NCI-H2107 (cell line): ENCODE measurements at places on chromosomes 2 and 18.

DNA sequence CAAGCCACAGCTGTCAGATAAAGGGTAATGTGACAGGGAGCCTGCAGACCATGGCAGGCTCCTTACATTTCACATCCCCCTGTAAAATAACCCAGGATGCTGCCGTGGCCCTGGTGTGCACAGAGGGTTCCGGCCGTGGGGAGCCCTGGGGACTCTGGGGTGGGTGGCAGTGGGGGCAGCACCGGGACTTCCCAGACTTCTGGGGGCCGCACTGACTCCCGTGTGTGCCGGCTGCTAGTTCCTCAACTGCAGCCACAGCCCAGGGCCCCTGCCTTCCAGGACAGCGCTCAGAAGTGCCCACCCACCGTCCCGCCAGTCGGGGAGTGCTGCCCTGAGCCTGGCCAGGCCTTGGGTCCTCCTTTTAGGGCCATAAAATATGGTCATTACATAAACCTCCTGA lies 56.5 kb downstream of the CIB4 start:
- DNase-seq, result no peak

DNA sequence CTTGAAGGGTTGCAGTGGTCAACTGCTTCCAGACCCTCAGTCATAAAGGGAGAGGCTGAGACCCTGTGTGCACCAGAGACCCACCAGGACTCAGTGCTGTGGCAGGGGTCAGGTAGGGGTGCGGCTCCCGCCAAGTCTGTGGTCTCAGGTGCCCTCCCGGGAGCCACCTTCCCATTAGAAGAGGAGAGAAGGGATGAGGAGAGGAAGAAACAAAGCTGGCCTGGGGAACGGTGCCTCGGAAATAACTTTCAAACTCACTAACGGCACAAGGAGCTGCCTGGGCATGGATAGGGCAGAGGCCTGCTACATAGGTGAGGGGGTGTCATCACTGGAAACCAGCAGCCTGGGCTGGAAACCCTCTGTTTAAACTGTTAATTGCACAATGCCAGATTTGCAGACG lies 84.9 kb downstream of the TPO start:
- no peak for DNase-seq

DNA sequence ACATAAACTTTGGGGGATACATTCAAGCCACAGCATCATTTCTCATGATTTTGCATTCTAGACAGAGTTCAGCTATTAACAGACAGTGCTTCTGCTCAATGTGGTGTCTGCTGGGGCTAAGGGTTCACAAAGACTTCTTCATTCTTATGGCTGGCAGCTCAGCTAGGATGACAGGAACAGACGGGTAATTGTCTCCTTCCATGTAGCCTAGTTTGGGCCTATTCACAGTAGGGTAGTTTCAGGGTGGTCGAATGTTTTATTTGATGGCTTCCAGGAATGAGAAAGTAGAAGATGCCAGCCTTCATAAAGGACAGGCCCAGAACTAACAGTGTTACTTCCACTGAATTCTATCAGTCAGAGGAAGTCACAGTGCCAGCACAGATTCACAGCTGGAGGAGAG lies 26.0 kb upstream of the BCL2L11 start:
- no peak for DNase-seq

GRCh38 chr2:147231607-147232006 lies 613.2 kb upstream of the ACVR2A start:
- DNase-seq, result no peak

DNA sequence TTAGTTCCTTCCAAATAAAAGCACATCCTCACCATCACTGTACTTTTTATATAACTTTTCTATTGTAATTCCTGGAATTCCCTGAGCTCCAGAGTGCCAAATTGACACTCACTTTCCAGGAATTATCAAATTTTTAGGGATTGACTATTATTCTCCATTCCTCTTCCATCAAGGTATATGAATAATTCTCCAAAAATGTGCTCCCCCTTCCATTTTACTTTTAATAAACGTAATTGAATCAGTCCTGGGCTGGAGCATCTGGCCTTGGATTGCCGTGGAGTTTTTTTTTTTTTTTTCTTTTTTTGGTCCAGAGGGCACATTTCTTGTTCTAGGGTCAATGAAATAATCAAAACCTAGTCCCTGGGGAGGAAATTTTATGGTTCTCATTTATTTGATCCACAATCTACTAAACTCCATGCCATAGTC lies 304.3 kb downstream of the CDCA7 start:
- DNase-seq, result no peak
